ENCODE measurements at places on chromosomes 5 and 9.

DNA sequence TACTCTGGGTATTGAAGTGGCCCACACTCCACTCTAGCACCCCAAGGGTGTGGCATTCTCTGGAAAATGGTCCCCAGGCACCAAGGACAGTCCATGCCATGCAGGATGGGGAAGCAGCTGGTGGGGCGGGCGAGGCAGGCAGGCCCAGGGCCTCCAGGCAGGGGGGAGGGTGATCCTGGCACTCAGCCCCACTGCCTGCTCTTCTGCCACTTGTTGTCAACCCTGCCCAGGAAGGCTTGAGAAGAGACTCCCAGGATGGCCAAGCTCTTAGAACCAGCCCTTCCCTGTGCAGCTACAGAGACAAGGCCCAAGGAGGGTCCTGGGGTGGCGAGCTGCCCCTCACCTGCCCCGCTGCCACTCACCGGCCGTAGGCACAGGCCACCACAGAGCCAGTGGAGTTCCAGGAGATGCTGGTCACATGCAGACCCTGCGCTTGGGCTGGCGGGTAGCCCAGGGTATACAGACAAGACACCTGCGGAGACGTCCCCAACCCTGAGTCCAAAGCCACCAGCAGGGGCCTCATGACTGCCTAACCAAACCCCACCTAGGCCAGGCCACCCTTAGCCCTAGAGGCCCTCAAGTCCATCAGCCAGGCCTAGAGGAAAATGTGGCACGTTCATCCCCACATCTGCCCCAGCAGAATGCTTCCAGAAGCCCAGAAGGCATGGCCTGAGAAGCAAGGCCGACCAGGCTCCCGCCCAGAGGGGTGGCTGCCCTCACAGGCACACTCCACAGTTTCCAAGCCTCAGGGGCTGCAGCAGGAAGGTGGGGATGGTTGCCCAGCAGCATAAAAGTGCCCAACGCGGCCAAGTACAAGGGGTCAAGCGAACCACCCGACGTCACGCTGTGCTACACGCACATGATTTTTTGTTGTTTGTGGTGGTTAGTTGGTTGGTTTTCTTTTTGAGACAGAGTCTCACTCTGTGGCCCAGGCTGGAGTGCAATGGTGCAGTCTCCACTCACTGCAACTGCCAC, 19.8 kb downstream of the DYNC2I2 start:
- DNase-seq, result no peak

DNA sequence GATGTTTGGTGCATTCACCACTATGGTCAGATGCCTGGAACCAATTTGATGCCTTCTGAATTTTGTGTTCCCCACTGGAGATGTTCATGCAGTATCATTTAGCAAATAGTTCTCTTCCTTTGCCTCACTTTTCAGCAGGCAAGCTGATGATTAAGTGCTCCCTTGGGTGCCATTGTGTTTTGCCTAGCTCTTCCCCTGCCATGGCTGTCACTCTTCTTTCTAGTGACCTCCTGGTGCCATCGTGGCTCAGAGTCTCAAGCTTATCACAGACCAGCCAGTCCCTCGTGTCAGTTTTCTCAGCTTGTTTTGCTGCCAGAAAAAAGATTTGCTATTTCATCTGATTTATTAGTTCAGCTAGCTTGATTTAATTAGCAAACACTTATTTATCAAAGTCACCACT, 41.3 kb downstream of the IL31RA start:
- no peak for DNase-seq

DNA sequence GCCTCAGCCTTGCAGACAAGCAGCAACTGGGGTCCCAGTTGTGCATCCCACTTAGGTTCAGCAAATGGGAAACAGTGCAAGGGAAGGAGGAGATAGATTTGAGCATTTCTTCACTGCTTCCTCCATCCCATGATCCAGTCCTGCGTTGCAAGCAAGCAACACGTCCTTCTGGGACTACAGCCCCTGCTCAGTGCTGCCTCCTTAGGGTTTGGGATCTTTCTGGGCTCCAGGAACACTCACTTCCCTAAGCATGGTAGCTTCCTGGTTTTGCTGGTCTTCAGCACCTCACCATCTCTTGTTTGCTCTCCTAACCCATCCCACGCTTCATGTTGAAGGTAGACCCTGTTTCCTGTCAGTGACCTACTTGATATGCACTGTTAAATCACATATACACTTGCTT, 444.7 kb downstream of the MED10 start:
- no peak for DNase-seq

DNA sequence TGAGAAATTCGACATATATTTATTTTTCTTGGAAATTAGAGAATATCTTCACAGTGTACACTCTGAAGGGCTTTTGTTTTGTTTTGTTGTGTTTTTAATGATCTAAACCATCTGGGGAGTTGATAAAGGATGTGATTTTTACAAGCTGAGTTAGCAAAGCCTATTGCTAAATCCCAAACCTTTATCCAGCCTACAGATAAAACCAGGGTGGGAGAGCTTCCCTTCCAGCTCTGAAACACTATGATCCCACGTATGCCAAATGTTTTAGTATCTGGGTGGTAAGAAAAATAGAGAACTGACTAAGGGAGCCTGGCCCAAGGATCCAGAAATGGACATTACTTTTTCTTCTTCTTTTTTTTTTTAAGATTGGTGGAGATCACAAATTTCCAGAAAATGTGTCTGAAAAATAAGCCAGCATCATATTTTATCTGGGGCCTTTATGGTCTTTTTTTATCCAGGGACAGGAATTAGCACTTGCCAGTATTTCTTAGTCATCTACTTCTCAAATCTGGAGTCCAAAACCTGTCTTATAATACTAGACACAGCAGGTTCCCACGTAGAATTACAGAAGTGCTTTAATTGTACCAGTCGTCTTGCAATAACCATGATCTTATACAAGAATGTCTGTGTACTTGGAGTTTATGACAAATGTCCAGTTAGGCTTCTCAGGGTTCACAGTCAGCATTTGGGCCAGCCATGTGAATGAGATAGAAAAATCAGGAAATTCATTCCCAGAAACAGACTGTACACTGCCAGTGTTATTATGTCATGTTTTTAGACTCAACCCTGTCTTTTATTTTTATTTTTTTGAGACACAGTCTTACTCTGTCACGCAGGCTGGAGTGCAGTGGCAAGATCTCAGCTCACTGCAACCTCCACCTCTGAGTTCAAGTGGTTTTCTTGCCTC, 290.8 kb upstream of the MPDZ start:
- no peak for DNase-seq

GRCh38 chr9:89073397-89073796, 82.1 kb downstream of the S1PR3 start:
- no peak for DNase-seq
